ENCODE measurements at places on chromosomes 3 and 15.

DNA sequence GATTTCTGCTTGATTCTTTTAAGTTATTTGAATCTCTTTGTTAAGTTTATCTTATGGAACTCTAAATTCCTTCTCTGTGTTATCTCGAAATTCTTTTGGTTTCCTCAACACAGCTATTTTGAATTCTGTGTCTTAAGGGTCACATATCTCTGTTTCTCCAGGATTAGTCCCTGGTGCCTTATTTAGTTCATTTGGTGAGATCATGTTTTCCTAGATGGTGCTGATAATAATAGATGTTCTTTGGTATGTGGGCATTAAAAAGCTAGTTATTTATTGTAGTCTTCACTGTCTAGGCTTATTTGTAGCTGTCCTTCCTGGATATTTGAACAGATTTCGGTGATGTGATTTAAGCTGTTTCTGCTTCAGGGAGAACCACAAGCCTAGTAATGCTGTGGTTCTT, 615.6 kb upstream of the NECTIN3 start:
- DNase-seq: no peak

- no peak for DNase-seq
These were observed 16.2 kb downstream of the TERC start for GRCh38 chr3:169748670-169749069.

- no peak for DNase-seq
These were observed 61.4 kb upstream of the IMPG2 start for GRCh38 chr3:101381809-101382208.

GRCh38 chr15:92043283-92043682, 189.8 kb downstream of the SLCO3A1 start:
- DNase-seq: no peak

GRCh38 chr3:43862992-43863805, 172.5 kb downstream of the ABHD5 start:
- DNase-seq: no peak
